IPS DF 6.9 (cell line): ENCODE measurements at places on chromosomes 6 and 20.

- DNase-seq, result no peak
Observed at GRCh38 chr6:70280400-70280853, 22.5 kb downstream of the COL9A1 start.

GRCh38 chr6:135358251-135358821, 139.2 kb downstream of the AHI1 start:
- no peak for DNase-seq

DNA sequence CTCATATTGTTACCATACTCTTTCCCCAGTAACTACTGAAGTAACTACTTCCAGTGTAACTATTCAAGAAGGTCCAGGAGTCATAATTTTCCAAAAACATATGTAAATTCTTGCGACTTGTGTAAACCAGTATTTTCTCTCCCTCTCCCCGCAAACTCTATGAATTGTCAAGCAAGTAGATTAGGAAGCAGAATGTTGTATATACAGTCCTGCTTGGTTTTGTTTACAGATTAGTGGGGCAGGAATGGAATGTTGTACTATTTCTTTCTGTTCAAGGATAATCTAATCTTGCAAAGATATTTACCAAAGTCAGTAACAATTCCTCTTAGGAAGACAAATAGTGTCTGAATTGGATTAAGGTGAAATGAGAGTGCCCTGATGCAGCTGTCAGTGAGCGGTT, 234.9 kb upstream of the PLN start:
- no peak for DNase-seq

GRCh38 chr20:45452772-45453691, 16.5 kb upstream of the WFDC2 start:
- DNase-seq, result no peak

GRCh38 chr20:36407199-36407733, 101.1 kb downstream of the DLGAP4 start:
- no peak for DNase-seq

GRCh38 chr6:143859891-143860660, 4.2 kb upstream of the ZC2HC1B start:
- DNase-seq, result no peak

DNA sequence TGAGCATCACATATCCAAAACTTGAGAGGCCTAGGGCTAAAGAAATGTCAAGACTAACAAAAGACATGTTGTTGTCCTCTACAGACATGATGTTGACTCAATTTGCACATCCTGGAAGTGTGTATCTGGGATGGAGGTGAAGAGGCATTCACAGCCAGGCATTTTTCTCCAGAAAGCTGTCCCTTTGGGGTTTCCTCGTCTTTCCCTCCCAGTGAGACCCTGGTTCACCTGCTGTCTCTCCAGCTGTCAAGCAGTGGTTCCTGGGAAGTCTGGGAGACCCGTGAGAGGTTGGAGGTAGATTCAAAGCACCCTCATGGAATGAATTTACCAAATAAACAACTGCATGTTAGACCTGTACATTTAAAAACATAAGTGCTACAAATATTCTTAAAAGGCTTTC, 32.1 kb downstream of the BACH2 start:
- no peak for DNase-seq

GRCh38 chr6:170505306-170505705, 47.8 kb downstream of the PSMB1 start:
- DNase-seq, result no peak

GRCh38 chr6:24858177-24858653, 59.5 kb upstream of the ARMH2 start:
- no peak for DNase-seq

- DNase-seq, result no peak
Observed at GRCh38 chr6:169452117-169452868, 198.6 kb upstream of the THBS2 start.
